NCI-H226 (cell line): ENCODE measurements at places on chromosomes 4 and X.

GRCh38 chr4:100852326-100852725 is 334.5 kb upstream of the EMCN start:
- no peak for DNase-seq

GRCh38 chr4:13535708-13536361 is 8.5 kb downstream of the NKX3-2 start:
- no peak for DNase-seq

GRCh38 chr4:120769227-120769626 is 153.3 kb downstream of the PRDM5 start:
- DNase-seq: peak; percentile 50

GRCh38 chr4:140719686-140720085 is 36.5 kb downstream of the TBC1D9 start:
- DNase-seq: no peak

- no peak for DNase-seq
Measured at GRCh38 chr4:2394528-2394927, 23.9 kb downstream of the ZFYVE28 start.

DNA sequence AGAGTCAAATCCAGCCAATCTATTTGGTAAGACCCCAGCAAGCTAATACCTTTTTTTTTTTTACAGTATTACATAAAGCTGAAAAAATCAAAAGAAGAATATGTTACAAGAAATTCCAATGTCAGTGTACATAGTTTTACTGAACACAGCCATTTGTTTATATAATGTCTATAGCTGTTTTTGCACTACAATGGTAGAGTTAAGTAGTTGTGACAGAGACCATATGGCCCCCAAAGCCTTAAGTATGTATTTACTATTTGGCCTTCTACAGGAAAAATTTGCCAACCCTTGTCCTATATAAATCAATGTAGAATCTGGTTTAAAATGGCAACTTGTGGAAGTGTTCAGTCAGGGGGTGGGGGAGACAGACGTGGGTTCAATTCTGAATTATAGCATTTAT is 60.7 kb downstream of the ANTXR2 start:
- no peak for DNase-seq

DNA sequence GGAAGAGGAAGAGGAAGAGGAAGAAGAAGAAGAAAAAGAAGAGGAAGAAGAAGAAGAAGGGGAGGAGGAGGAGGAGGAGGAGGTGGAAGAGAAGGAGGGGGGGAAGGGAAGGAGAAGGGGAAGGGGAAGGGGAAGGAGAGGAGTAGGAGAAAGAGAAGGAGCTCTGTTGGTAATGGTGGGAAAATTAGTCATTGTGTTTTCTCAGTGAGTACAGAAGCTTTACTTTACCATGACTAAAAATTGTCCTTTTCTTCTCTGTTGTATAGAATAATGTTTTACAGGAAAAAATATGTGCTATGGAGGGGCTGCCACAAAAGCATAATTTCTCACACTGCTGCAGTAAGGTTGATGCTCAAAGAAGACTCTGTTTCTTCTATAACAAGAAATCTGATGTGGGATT is 4.1 kb downstream of the AFM start:
- DNase-seq: no peak

DNA sequence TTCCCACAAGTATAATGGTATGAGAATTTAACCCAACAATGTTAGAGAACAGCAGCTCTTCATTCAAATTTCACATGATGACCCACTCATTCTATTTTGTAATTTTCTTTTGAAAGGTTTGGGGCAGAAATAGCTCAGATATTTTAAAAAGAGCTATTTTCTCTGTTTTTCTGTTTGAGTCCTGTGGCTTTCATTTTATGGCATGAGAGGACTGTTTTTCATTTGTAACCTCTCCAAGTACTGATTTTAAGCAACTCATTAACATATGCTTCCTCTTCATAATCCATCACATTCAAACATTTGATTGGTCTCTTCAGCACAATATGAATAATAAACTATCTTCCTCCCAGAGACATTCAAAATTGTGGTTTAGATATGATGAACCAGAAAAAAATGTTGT is 129.0 kb upstream of the TEX13A start:
- DNase-seq: no peak

DNA sequence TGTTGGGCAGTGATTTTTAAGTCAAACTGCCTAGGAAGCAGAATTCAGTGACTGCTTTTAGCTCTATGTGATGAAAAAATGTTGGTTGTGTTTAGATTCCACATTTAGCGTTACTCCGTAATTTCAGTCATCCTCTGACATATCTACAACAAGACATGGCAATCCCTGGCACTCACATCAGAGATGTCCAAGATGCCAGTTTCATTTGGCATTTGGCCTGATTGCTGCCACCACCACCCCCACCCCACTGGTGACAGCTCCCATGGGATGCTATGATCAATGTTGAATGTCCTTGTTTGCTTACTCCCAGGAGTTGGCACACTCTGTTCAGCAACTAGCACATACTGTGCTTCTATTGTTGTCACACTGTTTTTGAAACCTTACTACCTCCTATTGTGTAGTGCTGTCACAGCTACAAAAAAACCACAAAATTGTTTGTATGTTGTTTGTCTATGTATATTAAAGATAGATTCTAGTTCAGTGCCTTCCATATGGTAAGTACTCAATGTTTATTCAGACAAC is 101.4 kb downstream of the AWAT2 start:
- DNase-seq: no peak

- DNase-seq: peak; percentile 76
Measured at GRCh38 chr4:111689731-111690130, 455.5 kb upstream of the FAM241A start.

DNA sequence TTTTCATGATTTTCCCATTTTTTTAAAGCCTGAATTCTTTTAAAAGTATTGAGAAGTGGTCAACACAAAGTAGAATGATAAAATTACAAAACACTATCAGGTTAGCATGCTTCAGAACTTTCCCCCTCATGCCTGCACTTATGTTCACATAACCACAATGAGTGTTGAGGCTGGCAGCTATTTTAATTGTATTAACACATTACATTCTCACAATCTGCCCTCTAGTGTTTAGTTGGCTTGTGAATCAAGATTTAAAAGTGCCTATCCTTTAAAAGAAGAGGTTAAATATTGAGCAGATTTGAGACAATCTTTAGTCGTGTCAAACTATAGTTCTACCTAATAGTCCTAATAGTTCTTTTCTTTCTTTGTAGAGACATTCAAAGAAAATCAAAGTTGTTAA is 93.6 kb upstream of the NAP1L5 start:
- peak; percentile 31 for DNase-seq

DNA sequence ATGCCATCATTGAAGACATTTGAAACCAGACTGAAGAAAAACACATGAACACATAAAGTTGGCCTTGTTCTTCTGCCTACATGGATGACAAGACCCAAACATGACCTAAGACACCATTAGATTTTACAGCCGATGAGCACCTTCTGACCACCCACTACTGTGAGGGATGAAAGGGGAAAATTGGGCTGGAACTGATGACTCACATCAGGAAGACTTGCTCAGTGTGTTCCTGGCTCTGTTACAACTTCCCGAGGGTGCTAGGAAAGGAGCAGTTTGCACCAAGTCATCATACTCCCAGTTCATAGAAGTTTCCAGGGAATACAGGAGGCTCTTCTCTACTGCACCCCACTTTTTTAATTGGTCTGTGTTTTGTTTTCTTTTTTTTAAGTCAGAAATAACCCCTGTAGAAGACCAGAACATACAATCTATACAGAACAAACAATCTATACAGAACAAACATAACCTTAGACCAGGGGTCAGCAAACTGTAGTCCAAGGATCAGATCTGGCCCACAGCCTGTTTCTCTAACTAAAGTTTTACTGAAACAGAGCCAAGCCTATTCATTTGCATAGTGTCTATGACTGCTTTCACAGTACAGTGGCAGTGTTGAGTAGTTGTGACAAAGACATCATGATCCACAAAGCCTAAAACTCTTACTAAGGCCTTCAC is 25.3 kb downstream of the BTC start:
- no peak for DNase-seq

DNA sequence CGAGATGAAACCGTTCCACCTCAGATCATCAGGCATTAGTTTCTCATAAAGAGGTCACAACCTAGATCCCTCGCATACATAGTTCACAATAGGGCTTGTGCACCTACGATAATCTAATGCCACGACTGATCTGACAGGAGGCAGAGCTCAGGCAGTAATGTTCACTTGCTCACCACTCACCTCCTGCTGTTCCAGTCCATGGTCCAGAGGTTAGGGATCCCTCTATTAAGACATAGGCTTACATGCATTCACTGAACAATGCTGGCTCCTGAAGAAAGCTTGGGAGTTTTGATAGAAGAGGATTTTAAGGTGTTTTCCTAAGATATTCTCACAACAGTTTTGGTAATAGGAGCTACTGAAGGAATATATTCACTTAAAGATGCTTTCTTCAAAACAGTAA is 236.1 kb upstream of the FTHL17 start:
- DNase-seq: no peak

GRCh38 chrX:54495814-54496516 is at the start of gene FGD1:
TSS of gene FGD1 (minus strand) at chrX:54496234. CDS start at chrX:54495432, 802 bp downstream.
- DNase-seq: peak; percentile 16

- DNase-seq: no peak
Measured at GRCh38 chr4:39433878-39434492, 24.7 kb downstream of the RPL9 start.

GRCh38 chrX:130975947-130976346 is 72.9 kb upstream of the ENOX2 start:
- peak; percentile 7 for DNase-seq

DNA sequence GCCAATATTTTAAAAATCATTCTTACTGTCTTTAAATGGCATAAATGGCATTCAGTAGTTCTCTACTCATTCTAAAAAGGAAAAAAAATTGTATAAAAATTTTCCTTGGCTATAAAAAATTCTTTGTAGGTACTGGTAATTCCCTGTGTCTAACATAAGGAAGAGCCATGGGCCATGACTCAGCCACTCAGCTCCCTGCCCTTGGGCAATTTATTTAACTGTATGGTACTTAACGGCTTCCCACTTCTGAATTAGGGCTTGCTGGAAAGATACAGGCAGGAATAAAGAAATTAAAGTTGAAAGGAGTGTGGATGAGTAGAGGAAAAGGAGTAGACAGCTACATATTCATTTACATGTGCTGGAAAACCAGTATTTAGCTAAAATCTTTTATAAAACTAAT is 30.6 kb downstream of the ABHD18 start:
- DNase-seq: peak; percentile 69

DNA sequence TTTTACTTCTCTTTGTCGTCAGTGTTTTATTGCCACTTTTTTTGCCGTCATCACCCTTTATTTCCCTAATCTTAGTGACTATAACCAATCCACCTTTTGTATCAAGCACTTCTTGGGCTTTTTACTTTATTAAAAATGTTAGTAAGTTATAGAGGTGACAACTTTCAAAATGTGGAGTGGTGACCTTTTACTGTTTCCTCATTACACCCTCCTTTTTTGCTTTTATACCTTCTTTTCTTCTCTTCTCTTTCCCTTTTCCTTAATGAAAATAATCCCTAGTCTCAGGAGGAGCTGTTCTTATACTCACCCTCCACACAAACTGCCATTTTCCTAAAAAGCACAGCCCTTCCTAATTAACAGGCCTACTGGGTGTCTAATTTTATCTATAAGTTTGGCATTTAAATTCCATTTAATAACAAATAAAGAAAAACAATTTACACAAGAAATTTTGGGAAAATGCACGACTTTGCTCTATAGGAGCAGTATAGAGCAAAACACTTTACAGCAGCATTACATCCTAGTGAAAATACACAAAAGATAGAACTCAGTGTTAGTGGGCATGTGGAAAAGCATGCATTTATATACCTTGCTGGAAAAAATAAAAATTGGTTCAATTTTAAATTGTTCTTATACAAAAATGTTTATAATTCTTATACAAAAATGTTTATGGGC is 27.3 kb downstream of the BBS12 start:
- no peak for DNase-seq

GRCh38 chr4:38073596-38074234 is 113.5 kb downstream of the PTTG2 start:
- DNase-seq: no peak

DNA sequence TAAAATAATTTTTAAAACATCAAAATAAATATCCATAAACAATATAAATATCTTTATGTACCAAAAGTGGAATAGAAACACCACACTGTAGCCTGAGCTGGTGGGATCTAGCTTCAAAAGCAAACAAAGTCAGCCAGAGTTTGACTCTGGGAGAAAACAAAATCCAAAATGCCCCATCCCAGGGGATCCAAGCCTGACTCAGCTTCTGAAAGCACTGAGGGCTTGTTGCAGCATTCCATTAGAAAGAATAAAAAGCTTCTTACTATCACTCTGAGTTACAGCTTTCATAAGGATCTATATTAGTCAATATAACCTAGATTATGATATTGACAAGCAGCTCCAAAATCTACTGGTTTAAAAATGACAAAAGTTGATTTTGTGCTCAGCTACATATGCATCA is 149.7 kb upstream of the ANKRD50 start:
- no peak for DNase-seq

GRCh38 chr4:112855058-112855457 is 194.4 kb upstream of the ANK2 start:
- no peak for DNase-seq

GRCh38 chr4:141307241-141307689 is 86.6 kb downstream of the ZNF330 start:
- peak; percentile 2 for DNase-seq

GRCh38 chr4:34920032-34920431 is 1324.3 kb downstream of the ARAP2 start:
- DNase-seq: no peak

- DNase-seq: no peak
Measured at GRCh38 chr4:188429965-188430364, 290.7 kb downstream of the TRIML1 start.

- DNase-seq: no peak
Measured at GRCh38 chr4:22458098-22458497, 57.8 kb downstream of the ADGRA3 start.

- no peak for DNase-seq
Measured at GRCh38 chr4:15443371-15444160, 15.7 kb downstream of the C1QTNF7 start.

GRCh38 chr4:139666735-139667281 is 1.2 kb downstream of the MGST2 start:
- no peak for DNase-seq

DNA sequence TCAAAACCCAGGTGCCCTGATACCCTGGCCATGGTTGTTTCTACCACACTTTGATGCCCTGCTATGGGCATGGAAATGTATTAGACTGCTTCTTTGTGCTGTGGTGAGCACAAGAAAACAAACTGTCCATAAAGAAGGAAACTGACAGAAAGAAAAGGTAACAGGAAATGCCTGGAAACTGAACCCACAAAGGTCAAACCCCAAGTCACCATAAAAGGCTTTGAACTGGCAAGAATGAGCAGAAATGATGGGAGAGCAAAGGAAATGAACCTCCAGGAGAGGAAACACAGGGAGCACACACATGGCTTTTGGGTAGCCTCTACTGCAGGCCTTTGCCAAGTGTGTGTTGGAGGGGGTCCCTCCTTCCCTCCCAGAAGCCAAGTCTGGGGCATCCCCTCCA is 35.0 kb downstream of the LHFPL1 start:
- no peak for DNase-seq

DNA sequence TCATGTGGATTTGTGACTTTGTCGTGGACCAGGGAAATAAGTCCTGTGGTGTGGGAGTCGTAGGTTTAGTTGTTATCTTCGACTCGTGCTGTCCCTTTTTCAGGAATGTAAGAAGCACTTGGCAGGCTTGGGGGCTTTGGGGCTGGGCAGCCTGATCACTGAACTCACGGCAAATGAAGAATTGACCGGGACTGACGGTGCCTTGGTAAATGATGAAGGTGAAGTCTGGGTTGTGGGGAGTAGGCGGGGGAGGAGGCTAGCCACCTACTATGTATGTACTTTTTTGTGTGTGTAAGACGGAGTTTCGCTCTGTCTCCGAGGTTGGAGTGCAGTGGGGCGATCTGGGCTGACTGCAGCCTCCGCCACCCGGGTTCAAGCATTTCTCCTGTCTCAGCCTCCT is 1.2 kb downstream of the TAF1 start:
- no peak for DNase-seq
